Activated T-helper 9 cell treated with anti-CD3 and anti-CD28 coated beads, Interleukin-2, amount 50 U/mL, for 16 hours (primary cell): ENCODE measurements at places on chromosomes 4 and X.

DNA sequence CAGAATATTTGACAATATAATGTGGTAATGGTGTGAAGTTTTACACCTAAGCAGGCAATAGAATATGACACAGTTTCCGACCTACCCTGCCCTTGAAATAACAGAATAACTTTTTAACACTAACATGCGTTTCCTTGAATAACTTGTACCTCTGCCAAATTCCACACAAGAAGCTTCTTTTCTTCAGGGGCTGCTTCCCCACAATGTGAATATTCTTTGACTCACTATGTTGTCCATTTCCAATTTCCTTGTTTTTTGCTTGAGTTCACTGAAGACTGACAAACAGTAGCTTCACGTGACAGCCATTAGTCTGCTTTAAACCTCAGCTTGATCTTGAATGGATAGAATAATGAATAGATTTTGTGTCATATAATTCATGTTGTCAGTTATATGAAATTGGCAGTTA lies 14.3 kb downstream of the SHROOM3 start:
- DNase-seq, result no peak

DNA sequence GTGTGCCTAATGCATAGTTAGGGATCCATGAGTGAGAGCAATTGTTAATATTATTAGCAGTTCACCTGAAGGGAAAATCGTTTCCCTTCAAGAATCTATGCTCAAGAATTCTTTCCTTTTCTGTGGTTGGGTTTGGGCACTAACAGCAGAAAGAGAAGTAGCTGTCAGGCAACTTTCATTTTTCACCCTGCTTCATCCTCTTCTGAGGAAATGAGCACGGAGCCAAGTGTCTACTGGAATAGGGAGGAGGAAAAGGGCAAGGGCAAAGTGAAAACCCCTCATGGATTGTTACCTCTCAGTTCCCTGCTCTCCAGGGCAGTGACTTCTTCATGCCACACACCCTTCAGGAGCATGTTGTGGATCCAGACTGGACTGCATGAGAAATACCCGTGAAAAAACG lies 2.6 kb upstream of the HPGDS start:
- DNase-seq, result no peak

DNA sequence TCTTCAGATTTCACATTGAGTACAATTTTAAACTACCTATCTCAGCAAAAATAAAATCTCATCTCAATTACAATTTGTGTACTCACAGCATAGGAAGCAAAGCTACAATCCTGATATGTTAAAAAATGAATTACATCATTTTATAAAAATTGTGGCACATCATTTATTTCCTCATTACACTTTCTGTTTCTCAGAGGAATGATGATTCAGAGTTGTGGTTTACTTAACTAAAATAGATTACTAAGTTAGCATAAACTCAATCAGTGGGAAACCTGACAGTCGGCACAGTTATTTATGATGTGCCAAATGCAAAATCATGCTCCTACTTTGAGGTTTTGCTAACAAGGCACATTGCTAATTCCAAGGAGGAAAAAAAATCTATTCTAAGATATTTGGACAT lies 325.0 kb downstream of the FBXO8 start:
- DNase-seq, result no peak

DNA sequence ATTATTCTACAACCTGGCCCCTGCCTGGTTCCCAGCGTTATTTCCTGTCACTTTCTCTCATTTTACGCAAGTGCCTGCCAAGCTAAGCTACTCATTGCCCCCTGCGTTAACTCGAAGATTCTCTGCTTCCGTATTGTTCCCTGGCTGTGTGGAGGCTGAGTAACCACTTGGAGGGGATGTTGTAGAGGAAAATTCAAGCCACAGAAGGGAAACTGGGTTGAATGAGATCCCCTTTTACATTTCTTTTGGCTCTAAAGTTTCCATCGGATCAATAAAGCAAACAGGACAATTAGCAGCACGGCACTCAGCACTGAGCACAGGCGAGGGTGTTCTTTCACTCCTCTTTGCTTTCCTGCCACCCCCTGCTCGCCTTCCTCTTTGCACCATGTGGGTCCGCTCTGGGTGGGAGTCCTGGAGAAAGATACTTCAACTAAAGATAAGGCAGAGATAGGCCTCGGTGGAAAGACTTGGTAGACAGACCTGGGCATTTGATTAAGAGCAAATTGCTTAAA lies 4.2 kb upstream of the TMSB4X start:
- DNase-seq, result no peak

DNA sequence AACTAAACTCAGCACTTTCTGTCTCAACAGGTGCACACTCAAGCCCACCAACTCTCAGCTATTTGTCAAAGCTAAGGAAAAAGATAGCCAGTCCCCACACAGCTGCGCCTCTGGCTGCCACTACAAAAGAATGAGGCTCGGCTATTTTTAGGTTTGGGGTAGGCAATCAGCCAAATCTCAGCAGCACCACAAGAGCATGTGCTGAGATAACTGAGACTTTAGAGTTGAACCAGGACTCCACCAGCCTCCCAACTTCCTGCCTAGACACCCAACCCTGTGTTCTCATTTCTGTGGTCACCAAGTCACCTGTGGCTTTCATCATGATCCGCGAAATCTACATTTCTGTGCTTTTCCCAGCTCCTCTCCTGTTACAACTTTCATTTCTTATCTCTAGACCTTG lies 28.0 kb downstream of the DMD start:
- no peak for DNase-seq

GRCh38 chr4:138049355-138049754 lies 192.8 kb downstream of the SLC7A11 start:
- no peak for DNase-seq

- DNase-seq, result no peak
Observed at GRCh38 chrX:127888767-127889166, 163.4 kb downstream of the ACTRT1 start.

GRCh38 chrX:20477836-20478524 lies 211.3 kb upstream of the RPS6KA3 start:
- no peak for DNase-seq

- no peak for DNase-seq
Observed at GRCh38 chr4:8176547-8177399, 18.2 kb upstream of the ABLIM2 start.

- DNase-seq, result no peak
Observed at GRCh38 chr4:74539044-74539790, 94.3 kb downstream of the AREG start.
